ENCODE measurements at places on chromosomes 4 and X.

DNA sequence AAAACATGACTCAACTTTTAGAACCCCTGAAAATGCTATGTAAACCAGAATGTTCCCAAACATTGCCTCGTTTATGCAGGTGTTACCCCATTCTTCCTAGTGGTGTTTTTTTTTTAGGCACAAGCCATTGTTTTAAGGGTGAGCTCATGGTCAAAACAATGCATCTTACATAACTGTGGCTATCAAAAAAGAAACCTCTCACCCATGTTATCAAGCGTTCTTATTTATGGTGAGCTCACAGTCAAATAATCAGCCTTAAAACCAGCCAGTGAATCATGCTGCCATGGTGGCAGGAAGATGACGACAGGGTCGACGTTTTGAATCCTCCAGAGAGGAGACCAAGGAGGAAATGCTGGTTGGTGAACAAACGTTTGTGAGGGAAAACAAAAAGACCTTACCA, 195.2 kb downstream of the KDR start:
- no peak for DNase-seq

- no peak for DNase-seq
These were observed 15.0 kb downstream of the APELA start for GRCh38 chr4:164892018-164892417.

DNA sequence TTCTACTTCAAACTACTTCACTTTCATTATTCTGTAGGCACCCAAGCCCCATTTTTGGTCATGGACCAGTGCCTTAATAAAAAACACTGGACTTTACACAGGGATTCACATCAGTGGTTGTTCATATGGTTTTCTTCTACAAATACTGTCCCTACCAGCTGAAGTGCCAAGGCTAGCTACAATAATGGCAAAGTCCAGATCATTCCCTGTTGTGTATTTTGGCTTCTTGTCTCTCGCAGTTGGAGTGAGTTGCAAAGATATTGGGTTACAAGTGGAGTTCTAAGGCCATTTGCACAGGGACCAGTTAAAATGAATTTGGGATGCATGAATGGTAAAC, 16.7 kb upstream of the ANKRD17 start:
- DNase-seq = no peak

DNA sequence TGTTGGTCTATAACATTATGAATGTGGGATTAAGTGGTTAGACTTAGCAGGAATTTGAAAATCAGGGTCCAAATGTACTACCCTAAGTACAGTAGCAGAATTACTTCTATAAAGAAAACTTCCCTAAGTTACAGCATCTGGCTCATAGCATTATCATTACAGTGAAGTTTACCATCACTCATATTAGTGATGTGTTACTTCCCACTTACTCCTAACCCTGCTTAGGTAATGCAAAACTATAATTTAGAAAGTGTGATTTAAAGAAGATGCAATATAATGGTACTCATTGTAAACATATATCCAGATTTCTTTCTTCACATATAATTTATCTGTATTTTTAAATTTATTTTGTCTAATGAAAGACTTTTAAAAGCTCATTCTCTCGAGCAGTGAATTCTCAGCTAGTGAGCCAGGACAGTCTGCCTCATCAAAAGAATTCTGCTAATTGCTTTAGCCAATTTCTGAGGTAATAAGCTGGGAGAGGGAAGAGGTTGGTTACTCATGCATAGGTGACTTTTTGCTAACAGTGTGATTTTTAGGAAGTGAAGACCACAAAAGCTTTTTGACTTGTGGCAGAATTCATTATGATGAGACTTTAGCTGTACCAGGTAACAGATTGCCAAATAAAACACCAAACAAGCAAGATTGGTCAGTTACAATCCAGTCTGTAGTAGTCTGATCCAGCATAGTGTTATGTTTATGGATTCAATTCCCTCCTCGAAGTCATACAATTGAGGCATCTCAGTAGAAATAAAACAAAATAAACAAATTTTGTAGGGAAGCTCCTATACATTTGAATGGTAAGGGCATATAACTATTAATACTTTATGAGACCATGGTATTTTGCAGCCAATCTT, 21.0 kb downstream of the PLS3 start:
- DNase-seq = peak; percentile 28

DNA sequence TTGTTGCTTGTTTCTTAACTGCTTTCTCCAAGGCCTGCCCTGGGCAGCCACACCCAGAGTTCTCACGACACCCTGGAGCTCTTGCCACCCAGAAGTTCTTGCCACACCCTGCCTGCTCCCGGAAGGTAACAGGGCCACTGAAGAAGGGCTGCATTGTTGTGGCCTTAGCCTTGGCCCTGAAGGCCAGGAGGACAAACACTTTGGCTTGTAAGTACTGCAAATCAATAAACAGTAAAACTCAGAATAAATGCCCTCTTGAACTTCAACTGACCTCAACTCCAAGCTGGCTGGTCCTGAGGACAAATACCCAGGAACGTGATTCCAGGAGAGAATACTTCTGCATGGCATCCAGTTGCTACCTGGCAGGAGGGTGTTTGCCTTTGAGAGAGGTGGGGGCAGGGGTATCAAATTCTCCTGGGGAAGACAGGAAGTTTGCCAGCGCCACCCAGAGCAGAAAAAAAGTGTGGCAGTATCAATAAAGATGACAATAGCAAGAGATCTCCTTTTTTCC, 54.1 kb downstream of the TLR10 start:
- peak; percentile 18 for DNase-seq

GRCh38 chr4:38017609-38018008, 57.4 kb downstream of the PTTG2 start:
- DNase-seq = no peak

GRCh38 chrX:43500996-43501694, 155.0 kb upstream of the MAOA start:
- no peak for DNase-seq

DNA sequence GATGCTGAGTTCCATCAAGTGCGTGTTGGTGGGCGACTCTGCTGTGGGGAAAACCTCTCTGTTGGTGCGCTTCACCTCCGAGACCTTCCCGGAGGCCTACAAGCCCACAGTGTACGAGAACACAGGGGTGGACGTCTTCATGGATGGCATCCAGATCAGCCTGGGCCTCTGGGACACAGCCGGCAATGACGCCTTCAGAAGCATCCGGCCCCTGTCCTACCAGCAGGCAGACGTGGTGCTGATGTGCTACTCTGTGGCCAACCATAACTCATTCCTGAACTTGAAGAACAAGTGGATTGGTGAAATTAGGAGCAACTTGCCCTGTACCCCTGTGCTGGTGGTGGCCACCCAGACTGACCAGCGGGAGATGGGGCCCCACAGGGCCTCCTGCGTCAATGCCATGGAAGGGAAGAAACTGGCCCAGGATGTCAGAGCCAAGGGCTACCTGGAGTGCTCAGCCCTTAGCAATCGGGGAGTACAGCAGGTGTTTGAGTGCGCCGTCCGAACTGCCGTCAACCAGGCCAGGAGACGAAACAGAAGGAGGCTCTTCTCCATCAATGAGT, 46.6 kb downstream of the RHOH start:
- DNase-seq = no peak

DNA sequence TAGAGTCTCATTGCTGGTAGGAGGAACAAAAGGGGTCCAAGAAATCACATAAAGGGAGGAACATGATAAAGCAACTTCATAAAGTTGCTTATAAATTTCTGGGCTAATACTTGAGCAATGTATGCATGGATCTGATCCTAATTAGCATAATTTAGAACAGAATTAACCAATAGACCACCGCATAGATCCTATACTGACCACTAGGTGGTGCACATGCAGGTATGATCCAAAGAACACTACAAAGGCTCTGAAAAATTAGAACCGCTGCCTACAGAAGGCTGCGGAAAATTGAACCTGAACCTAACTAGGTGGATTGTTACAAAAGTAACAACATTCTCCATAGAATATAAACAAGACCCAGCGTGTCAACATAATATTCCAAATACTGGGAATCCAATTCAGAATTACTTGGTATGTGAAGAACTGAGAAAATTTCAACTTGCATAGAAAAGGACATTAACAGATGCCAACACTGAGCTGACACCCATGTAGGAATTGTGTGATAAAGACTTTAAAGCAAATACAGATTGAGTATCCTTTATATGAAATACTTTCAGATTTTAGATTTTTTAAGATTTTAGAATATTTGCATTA, 23.3 kb downstream of the BRCC3 start:
- peak; percentile 65 for DNase-seq

- no peak for DNase-seq
These were observed 85.5 kb downstream of the BMPR1B start for GRCh38 chr4:94843216-94843615.

- DNase-seq = no peak
These were observed 10.6 kb downstream of the IL15 start for GRCh38 chr4:141646969-141647368.

DNA sequence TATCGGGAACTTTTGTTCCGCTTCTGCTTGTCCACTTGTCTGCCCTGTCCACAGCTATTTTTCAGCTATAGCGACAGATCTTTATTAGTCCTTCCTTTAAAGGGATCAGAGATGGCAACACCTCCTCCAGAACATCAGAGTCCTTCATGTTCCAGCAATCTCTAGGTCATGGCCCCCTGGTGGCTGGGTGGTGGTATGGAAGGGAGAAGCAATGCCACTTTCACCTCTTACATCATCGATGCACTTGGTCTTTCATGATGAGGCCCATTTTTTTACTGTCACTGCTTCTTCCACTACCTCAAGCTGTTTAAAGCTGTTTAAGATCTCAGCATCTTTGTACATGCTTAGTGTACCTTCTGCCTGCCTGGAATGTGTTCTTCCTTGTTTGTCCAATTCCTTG, 106.7 kb downstream of the ARHGAP6 start:
- DNase-seq = peak; percentile 48

DNA sequence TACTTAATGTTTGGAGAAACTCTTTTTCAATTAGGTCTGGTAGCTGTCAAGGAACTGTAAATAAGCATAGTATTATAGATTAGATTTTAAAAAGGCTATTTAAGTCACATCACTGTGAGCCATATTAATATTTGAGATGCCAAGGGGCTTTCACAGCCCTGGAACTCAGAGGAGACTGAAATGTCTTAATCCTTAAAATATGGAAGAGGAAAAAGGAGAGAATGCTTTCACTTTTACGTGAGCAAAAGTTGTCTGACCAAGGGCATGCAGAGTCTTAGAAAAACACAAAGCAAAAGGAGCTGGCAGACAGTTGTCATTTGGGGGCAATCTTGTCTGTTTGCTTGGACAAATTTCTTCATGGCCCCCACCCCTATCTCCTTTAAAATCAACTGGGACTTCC, 253.2 kb upstream of the IGFBP7 start:
- DNase-seq = no peak

- no peak for DNase-seq
These were observed 6.6 kb upstream of the DDX3X start for GRCh38 chrX:41327341-41327740.

DNA sequence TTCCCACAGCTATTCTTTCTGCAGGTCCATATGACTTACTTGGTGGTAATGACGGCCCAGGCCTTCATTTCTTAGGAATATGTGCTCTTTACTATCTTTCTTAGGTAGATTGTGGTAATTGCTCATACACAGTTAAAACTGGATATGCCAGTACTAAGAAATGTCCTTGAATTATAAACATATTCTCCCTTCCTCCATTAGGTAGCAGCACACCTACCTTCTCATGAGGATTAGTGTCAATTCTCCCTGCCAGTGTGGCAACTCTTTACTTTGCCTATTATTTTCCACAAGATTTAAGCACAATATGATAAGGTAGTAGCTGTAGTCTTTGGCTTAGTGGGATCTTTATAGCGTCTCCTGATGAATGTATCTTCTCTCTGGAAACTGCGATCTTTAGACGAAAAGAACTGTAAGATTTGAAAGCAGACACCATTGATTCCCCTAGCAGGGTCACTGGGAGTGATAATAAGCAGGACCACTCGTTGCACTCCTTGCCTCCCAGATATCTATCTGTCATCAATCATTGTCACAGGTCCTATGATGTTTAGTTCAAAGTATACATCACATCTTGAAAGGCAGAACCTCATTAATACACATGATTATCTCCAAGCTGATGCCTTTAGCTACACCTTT, 1240.7 kb downstream of the C4orf33 start:
- DNase-seq = peak; percentile 30

DNA sequence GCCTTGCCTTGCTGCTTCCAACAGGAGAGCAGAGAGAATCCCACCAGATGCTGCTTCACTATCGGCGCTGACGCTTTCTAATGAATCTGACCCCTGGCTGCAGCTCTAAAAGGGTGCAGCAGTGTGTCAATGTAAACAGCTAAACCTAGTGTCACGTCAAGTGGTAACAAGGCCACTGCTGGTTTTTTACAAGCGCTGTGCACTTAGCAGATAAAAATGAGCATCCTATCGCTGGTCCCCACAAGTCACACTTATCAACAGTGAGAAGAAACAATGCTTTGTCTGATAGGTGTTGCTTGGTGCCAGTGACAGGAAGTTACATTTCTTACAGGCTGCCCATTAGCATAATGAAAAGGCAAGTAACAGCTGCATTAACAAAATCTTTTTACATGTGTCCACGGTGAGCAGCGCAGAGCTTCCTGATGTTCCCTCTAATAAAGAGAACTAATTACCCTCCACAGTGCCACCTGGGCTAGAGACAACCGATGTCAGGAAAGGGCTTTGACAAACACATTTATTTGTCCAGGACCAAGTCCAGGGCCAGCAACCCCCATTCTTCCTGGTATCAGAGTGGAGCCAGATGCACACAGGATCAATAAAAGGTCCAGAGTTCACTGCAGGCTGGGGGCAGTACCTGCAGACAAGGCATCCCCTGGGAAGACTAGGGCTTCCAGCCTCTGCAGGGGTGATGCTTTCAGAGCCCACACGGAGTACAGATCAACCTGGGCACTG, 176.0 kb downstream of the MGST2 start:
- peak; percentile 32 for DNase-seq

DNA sequence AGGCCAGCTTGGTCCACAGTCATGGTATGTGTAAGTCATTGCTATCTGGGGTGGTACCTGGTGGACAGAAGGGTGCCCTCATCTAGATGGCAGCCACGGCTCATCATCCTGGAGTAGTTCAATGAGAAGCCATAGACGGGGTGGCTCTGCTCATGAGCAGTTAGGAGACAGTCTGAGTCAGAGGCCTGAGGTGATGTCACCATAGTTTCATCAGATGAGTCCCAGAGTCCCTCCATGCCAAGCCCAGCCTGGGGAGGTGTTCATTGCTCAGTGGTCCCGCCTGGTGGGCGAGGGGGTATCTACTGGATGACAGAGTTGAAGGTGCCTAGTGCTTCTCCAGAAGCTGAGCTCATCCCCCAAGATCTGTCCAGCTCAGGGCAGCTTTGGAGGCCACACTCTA, 49.8 kb downstream of the DLG3 start:
- DNase-seq = no peak
